Stimulated activated CD4-positive, alpha-beta T cell treated with anti-CD3 and anti-CD28 coated beads, Interleukin-1b, Interleukin-23, amount 100 ng/mL, for 1 hour (primary cell): ENCODE measurements at places on chromosomes 5 and 9.

DNA sequence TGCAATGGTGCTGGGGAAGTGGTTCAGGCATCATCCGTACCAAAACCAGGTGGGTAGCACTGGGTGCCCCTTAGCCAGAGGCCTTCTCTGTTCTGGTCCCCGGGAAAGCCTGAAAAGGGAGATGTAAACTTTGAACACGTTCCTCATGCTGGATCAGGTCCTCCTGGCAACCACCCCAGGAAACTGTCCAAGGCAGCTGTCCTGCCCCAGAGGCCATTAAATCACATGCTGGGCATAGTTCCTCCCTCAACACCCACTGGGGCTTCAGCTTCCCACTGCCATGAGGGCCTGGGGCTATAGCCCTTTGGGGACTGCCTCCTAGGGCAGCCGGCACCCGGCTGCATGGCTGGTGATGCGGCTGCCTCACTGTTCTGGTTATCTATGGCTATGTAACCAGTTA, 228.9 kb upstream of the MVB12B start:
- no peak for DNase-seq

DNA sequence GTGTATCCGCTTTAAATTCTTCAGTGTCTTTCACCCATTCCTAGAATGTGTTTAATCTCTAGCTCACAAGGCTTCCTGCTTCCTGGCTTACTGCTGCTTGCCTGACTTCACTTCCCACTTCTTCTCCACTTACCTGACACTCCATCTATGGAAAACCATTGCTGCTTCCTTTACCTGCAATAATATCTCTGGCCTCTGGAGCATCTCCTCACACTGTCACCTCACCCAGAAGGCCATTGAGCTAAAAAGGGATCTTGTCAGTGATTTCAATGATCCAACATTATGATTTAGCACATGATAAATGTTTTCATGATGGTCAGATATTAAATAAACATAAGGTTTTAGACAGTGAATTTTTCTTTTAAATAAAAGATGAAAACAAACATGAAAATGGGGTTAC, 281.1 kb downstream of the MRPS30 start:
- no peak for DNase-seq

- DNase-seq = no peak
Observed at GRCh38 chr9:1388216-1388615, 338.1 kb downstream of the DMRT2 start.

DNA sequence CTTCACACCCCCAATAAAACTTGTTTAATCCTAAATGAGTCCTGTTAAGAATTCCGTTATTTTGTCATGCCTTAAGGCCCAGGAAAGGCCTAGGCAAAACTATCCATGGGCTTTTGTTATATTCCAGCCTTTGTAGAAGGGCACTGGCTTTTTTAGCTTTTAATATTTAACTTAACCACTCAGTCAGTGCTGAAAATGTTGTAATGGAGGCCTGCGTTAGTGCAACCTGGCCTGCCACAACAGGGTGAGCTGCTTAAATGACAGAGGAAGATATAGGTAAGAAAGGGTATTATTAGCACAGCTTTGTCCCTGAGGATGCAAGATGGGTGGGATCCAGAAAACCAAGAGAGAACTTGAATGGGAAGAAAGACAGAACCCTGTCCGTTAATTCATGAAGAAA, 40.2 kb upstream of the PCAT7 start:
- no peak for DNase-seq

GRCh38 chr5:1806974-1807373, 5.8 kb downstream of the NDUFS6 start:
- no peak for DNase-seq

- DNase-seq = no peak
Observed at GRCh38 chr9:36445800-36446361, 45.8 kb upstream of the RNF38 start.

DNA sequence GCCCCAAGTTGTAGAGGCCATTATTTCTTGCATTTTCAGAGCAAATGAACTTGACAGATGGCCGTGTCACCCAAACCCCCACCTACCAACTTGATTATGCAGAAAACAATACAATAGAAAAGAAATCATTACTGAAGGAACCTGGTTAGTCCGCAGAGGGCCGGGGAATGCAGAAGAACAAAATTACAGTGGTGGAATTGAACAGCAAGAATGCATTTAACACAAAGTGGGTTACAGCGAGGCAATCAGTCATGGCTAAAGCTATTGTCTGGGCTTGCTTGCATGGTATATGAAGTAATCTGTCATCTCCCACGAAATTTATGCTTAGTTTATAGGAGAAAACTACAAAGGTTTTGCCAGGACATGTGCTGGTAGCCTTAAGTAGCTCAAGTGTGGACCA, 238.3 kb upstream of the IRX1 start:
- DNase-seq = no peak

GRCh38 chr9:126620478-126620877, 6.8 kb downstream of the LMX1B start:
- no peak for DNase-seq

GRCh38 chr5:136666970-136667620, 301.8 kb upstream of the TRPC7 start:
- no peak for DNase-seq

- DNase-seq = no peak
Observed at GRCh38 chr9:125815568-125815967, 68.4 kb downstream of the PBX3 start.

- DNase-seq = no peak
Observed at GRCh38 chr9:127595611-127596010, 16.5 kb upstream of the STXBP1 start.

GRCh38 chr5:90050103-90050502, 359.5 kb downstream of the CETN3 start:
- DNase-seq = no peak

DNA sequence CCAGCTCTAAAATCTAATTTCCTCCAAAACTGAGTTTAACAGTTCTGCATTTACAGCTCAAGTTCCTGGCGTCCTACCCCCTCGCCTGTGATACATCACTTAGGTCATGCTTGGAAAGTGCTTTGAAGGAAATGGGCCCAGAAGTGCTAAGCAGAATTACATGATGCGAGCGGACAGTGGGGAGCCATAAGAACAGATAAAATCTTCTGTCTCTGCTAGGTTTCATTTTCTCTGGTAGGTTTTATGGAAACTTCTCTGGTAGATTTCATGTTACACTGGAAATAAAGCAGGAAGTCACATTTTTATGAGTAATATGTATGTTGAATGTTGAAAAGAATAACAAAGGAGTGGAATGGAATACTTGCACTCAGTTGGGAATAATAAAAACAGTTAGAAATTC, 138.3 kb downstream of the ZDHHC21 start:
- no peak for DNase-seq

GRCh38 chr9:117340422-117340821, 74.4 kb downstream of the ASTN2 start:
- no peak for DNase-seq

GRCh38 chr9:35618325-35618727, at the start of gene CD72:
Gene CD72 (minus strand): TSS chr9:35618413. CDS start chr9:35618303, 110 bp downstream.
- DNase-seq = no peak

GRCh38 chr9:97627624-97628023, 5.5 kb downstream of the TSTD2 start:
- no peak for DNase-seq

GRCh38 chr5:54772684-54773083, 212.7 kb downstream of the ESM1 start:
- no peak for DNase-seq

GRCh38 chr5:145495741-145496140, 339.4 kb downstream of the PRELID2 start:
- DNase-seq = no peak

- DNase-seq = no peak
Observed at GRCh38 chr9:114170771-114171461, 15.6 kb downstream of the COL27A1 start.

GRCh38 chr9:125532412-125532811, 174.6 kb downstream of the MAPKAP1 start:
- no peak for DNase-seq

DNA sequence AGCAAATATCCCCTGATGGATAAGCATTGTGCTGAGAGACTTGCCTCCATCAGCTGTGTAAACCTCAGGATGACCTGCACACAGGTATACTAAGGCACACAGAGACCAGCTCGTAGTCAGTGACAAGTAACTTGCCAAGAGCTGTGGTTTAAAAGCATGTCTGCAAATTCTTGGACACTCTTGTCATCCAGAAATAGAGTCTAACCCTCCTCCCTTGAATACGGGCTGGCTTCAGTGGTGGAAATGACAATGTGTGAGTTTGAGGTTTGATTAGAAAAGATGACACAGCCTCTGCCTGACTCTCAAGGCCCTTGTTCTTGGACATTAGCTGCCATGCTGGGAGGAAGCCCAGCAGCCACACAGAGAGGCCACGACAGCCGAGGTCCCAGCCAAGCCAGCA, 114.4 kb downstream of the GADD45G start:
- DNase-seq = no peak

GRCh38 chr9:12798066-12798770, 23.4 kb downstream of the LURAP1L start:
- no peak for DNase-seq

DNA sequence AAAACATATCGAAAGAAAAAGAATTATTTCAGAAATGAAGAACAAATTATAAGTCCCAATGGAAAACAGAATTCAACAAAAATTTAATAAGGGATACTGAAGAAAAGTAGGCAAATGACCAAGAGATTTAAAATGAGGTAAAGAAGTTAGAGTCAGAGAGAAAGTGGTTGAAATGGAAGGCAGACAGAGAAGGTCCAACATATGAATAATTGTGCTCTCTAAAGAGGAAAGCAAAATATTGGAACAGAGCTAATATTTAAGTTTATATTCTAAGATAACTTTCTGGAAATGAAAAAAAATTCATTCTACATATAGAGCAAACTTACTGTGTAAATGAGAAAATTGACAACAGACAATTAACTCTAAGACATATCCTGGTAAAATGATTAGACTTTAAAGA, 94.1 kb downstream of the PTCH1 start:
- no peak for DNase-seq

DNA sequence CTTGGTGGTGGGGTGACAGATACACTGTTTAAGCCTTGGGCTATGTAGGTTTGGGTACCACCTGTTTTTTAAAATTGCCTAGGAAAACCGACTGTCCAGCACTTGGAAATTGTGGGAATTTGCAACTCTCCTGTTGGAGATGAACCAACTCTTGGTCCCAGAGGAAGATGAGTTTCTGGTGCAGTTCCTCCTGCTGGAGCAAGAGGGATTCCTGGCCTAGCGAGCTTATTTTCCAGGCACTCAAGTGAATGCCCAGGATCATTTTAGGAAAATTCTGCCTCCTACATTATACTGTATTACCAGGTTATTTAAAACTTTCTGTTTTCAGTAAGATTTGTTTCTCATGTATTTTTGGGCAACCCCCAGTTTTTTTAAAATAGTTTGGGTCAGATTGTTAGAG, 33.7 kb downstream of the AP3S1 start:
- DNase-seq = no peak
